ENCODE measurements at places on chromosomes 6 and 20.

- no peak for DNase-seq
Observed at GRCh38 chr20:46154796-46155195, 36.7 kb downstream of the CD40 start.

DNA sequence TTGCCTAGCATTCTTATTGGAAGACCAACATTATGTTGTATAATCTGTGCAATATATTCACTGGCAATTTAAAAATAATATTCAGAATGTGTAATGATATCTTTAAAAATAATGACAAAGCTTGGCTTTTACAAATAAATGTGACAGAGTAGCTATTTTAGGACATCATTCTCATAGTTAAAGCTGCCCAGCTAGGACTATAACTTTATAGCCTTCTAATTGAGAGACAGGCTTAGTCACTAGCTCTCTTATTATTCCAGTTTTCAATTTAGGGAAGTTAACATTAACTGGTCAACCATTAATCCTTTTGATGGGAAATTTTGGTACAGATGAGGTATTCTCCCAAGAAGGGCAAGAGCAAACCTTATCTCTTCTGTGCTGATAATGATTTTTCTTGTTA is 197.3 kb downstream of the CLVS2 start:
- DNase-seq: no peak

- peak; percentile 74 for DNase-seq
Observed at GRCh38 chr6:144912474-144912873, 627.3 kb downstream of the UTRN start.

DNA sequence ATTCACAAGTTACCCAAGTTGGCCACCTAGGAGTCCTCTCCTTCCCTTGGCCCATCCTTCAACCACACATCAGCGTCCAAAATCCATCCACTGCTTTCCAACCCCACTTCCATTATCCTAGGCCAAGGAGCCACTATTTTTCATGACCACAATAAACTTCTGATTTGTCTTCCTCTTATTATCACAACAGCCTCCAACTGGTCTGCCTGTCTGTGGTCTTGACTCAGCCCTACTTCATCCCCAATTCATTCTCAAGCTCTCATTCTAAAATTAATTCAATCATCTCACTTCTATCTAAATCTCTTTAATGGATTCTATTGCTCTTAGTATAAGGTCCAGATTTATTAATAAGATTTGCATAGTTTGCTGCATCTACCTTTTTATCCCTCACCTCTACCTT is 189.0 kb upstream of the PRDM1 start:
- DNase-seq: no peak

- peak; percentile 89 for DNase-seq
Observed at GRCh38 chr6:1820165-1820564, 210.4 kb downstream of the FOXC1 start.
